ENCODE measurements at places on chromosomes 7 and 10.

DNA sequence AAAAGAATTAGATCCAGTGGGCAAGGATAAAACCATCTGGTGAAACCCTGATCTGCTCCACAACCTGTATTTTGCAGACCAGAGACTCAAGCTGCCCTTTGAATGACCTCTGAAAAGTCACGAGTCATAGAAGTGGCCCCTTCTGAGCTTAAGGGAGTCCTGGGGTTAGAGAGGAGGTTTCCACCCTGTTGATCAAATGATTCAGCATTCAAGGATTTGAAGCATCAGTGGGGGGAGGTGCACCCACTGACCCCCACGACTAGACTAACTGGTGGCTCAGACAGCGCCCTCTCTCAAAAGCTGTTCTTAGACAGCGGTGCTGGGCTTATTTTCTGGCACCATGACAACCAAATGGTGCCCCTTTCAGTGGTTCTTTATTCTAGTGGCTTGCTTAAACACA is 44.3 kb downstream of the PLCE1 start:
- no peak for DNase-seq

DNA sequence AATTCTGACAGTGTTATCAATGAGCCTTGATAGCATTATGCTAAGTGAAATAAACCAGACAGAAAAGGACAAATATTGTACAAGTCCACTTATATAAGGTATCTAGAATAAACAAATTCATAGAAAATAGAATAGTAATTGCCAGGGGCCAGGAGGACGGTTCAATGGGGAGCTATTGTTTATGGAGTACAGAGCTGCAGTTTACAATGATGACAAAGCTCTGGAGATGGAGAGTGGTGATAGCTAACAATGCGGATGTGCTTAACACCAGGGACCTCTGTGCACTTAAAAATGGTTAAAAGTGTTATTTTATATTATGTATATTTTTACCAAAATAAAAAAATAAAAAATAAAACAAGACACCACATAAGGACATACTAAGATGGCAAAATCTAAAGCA is 46.1 kb upstream of the ZNF33B start:
- no peak for DNase-seq

DNA sequence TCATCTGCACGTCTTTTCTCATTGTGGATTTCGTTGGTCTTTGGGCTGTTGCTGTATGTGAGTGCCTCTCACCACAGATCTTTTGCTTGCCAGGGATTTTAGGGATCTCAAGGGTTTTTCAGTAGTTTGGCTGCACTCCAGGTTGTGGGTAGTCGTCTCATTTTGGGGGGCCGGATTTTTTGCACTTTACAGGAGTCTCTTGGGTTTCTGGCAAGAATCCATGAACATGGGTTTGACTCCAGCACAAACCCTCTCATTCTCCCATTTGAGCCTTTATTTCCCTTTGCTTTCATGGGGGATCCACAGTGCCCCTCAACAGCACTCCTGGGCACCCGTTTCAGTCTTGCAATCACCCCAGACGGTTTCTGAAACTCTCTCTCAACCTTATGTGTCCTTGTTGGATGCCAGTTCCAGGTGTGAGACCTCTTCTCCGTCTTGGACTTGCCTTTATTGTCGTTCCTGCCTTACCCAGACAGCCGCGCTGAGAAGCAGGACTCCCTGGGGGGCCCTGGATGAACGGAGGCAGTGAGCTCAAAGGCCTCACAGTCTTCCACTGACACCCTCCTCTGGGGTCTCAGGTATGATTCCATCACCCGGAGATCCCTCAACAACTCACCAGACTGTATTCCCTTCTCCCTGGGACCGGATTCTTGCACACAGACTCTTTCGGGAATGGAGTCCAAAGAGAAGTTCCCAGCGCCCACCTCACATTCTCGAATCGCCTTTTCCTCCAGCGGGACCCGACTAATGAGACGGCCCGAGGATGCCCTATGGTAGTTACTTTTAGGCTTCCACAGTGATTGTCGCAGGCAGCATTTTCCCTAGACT is 18.8 kb upstream of the ZNF273 start:
- DNase-seq = no peak

- no peak for DNase-seq
Measured at GRCh38 chr7:117133125-117133524, 179.8 kb downstream of the ST7 start.

GRCh38 chr7:137434530-137434929 is 91.0 kb upstream of the PTN start:
- no peak for DNase-seq

DNA sequence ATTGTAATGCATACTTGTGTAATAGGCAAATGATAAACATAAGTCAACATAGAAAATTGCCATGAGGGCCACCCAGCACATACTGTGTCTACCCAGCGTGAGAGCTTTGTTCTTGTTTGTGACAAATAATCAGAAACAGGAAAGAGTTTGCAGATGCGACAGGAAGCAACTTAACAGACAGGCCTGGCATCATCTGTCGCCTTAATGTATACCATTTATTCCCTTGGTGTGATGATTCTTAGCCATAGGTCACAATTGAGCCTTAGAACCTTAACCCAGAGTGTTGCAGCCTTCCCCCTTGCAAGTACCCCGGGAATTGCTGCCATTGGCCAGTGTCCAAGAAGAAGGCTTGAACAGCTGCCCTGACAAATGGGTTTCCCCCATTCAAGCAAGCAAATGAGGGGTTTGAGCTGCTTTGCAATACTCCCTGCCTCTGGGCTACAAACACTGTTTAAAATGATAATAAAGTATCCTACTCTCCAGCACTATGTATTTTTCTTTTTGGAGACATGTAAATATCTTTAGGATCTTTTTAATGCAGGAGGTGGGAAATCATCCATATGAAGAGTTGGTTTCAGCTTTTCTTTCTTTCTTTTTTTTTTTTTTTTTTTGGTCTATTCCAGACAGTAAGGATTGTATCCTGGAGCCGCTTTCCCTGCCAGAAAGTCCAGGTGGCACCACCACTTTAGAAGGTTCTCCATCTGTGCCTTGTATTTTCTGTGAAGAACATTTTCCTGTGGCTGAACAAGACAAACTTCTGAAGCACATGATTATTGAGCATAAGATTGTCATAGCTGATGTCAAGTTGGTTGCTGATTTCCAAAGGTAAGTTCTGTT is 80.0 kb downstream of the ZNF277 start:
- DNase-seq = no peak

GRCh38 chr7:33950047-33950714 is 44.8 kb downstream of the BMPER start:
- DNase-seq = no peak

DNA sequence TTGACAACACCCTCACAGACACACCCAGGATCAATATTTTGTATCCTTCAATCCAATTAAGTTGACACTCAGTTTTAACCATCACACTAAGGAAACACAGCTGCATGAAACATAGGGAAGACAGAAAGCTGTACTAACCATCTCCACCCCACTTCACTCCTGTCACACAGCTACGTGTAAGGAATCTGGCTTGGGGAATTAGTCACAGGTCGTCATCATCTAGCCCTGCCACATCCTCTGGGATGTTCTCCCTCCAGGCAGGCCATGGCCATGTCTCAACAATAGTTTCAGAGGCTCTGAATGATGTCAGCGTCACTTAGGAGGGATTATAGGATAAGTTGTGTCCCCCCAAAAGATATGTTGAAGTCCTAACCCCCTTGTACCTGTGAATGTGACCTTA is 10.8 kb upstream of the SEMA3C start:
- no peak for DNase-seq

DNA sequence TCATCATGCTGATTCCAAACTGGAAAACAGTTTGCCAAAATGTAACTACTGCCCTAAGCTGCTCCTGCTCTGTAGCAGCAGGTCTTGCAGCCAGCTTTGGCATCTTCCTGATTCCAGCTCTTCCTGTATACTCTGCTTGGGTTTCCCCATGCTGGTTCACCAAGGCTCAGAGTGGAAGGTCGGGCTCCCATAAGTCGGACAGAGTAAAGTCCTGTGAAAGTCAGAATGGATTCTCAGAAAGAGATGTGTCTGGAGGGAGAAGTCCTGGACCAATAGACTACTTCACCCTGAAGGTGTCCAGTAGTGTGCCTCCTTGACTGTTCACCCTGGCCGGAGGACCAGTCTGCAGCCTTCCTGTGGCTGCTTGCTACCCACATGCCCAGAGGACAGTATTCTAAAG is 93.8 kb downstream of the STRA8 start:
- no peak for DNase-seq

DNA sequence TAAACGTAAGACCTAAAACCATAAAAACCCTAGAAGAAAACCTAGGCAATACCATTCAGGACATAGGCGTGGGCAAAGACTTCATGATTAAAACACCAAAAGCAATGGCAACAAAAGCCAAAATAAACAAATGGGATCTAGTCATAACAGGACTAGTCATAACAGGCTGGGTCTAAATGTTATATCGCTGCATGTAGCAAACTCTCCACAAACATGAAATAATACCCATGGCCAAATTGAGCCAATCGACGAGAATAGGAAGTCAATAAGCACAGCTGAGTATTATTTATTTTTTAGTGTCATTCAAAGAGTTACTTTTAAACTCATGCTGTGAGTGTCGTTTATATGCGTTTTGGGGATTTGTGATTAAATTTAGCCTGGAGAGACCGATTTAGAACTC is 225.1 kb downstream of the TFEC start:
- no peak for DNase-seq

- DNase-seq = no peak
Measured at GRCh38 chr7:114295522-114295921, 119.1 kb upstream of the FOXP2 start.

GRCh38 chr7:98252425-98253054 is 508 bp upstream of the TECPR1 start:
- no peak for DNase-seq

GRCh38 chr7:121480566-121481335 is 84.6 kb upstream of the FAM3C start:
- DNase-seq = no peak

DNA sequence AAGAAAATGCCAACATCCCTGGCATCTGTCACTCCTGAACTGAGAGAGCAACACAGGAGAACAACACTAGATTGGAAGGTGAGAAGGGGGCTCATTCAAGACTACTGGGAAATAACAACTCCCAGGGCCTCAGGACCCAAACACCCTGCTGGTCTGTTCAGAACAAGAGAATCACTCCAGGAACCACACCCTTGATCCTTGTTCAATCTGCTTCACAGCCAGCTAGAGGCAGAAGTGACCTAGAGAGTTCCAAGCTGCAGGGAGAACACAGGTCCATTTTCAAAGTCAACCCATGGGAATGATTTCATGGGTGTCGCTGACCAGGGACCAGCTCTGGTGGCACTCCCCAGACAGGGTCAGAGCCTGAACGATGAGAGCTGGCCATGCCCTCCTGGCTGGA is 42.3 kb downstream of the LRRC20 start:
- no peak for DNase-seq

GRCh38 chr7:22895140-22895827 is 72.6 kb upstream of the TOMM7 start:
- no peak for DNase-seq

GRCh38 chr7:99579956-99580777 is 17.9 kb upstream of the TMEM225B start:
- DNase-seq = no peak

DNA sequence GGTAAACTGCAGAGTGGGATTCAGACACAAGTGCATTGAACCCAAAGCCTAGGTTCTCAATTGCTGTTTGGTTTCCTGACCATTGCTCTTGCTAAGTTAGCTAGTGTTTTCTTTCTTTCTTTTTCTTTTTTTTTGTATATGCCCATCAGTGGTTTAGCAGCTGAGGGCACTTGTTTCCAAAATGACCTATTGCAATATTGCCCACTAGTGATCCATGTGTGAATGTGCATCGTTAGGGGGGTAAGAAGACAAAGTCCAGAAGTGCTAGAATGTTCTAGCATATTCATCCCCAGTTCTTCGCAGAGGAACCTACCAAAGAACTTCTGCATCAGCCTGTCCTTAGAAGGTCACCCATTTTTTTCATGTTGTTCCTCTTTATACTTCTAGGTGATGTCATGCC is 252.8 kb upstream of the GPR26 start:
- DNase-seq = no peak

DNA sequence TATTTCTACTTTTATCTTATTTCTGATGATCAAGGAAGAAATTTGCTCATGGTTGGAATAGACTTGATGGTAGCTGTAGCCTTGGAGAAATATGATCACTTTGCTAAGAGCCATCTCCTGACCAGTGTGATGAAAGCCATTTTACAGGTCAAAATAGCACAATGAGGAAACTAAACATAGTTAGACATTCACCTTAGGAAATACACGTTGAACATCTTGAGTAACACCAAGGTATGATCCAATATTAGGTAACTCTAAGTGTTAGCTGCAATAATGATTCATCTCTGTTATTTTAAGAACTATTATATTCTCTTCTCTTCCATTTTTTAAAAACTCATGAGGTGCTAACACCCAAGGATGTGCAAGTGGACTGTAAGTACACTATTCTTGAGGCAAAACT is 328.0 kb downstream of the PLXDC2 start:
- DNase-seq = no peak

- peak; percentile 7 for DNase-seq
Measured at GRCh38 chr7:139118234-139118804, 8.8 kb upstream of the ZC3HAV1 start.

DNA sequence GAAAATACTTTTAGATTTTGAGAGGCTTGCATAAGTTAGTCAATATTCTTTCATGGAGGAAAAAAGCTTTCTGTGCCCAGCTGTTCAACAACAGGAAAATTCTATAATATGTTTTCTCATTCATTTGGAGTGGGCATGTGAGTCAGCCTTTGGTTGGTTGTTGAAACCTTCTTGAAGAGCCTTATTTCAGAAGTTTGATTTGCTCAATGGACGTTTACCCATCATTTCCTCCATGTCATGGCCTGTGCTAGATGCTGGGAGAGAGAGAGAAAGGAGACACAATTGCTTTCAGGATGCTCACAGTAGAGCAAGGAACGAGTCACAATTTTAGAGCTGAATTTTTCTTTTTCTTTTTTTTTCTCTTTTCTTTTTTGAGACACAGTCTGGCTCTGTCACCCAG is 181.7 kb downstream of the PRKCQ start:
- no peak for DNase-seq

GRCh38 chr7:37508118-37508517 is 59.5 kb upstream of the ELMO1 start:
- DNase-seq = no peak

- DNase-seq = no peak
Measured at GRCh38 chr7:159078911-159079270, 65.8 kb downstream of the VIPR2 start.

DNA sequence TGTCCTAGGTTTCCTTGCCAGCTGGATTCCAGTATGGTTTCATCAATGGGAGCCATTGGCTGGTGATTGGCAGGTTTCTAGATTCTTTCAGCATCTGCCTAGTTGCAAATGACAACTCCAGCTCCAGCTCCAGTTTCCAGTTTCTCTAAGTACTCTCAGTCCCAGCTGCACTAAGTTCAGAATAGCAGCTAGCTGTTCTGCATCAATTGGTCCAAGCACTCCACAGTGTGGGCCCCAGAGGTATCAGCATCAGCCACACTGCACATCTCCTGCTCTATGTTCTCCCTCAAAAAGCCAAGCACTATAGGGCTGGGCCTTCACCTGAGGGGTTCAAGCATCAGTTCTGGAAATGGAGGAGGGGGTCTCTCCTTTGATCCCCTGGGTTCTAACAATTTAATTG is 143.4 kb downstream of the VPS50 start:
- no peak for DNase-seq

- DNase-seq = no peak
Measured at GRCh38 chr7:27200761-27201579, 1.1 kb upstream of the HOXA13 start.

- no peak for DNase-seq
Measured at GRCh38 chr7:130140551-130141160, 64.5 kb downstream of the TMEM209 start.

- no peak for DNase-seq
Measured at GRCh38 chr7:150356265-150356897, 12.2 kb upstream of the REPIN1 start.

- no peak for DNase-seq
Measured at GRCh38 chr10:2196272-2196671, 458.9 kb upstream of the ADARB2 start.
